ENCODE measurements at places on chromosomes 7 and 10.

DNA sequence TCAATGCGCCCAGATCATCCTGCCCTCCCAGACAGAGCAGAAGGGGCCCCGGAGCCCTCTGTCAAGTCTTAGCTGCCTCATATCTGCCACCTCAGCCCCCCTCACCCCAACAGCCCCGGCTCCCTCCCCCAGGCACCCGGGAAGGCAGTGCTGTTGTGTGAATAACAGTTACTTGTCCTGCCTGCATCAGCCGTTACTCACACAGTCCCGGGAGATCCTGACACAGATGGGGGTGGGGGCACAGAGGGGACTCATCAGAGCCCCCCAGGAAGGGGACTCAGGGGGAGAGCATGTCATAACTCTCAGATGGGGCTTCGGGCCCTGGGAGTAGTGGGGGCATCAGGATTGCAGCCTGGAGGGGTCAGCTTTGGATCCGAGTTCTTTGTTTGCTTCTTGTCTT, 12.4 kb upstream of the SERPINE1 start:
- DNase-seq, result no peak

GRCh38 chr7:110569486-110570205, 521.3 kb upstream of the LRRN3 start:
- no peak for DNase-seq

DNA sequence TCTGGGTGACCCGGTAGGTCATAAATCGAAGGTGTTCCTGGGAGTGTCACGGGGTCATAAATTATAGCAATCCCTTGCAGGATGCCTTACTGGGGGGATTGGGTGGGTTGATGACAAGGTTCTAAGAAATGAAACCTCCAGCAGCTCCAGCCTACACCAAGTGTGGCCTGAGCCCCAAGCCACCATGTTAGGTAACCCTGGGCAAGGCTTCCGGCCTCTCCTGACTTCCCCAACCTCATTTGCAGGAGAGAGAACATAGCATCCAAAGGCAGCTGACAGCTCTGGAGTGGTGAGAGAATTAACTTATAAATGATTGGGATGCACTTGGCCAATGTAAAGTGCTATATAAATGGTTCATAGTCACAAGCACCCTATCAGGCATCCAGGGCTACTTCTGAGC, 52.8 kb upstream of the TMEM273 start:
- DNase-seq, result no peak

GRCh38 chr7:1086588-1087464, 1.1 kb upstream of the GPER1 start:
- peak; percentile 61 for DNase-seq
